ENCODE measurements at places on chromosomes 5 and 9.

- no peak for DNase-seq
Observed at GRCh38 chr5:114407783-114408182, 45.9 kb downstream of the KCNN2 start.

DNA sequence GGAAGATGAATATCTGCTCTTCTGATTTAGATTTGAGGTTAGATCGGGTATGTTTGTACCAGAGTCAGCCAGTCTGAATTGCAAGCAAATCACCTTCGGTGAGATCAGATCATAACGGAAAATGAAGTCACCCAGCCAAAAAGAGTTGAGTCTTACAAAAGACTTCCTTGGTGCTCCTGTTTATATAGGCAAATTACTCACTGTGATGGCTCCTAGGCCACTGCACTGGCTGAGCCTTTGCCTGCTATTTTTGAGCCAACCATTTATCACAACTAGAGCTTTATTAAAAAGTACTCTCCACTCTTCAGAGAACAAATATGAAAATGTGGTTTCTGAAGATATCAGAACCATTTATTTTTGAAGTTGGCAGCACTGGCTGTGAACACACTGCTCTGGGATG lies 277.7 kb upstream of the PCSK5 start:
- no peak for DNase-seq

GRCh38 chr9:105535920-105536668 lies 21.8 kb upstream of the FKTN start:
- no peak for DNase-seq

DNA sequence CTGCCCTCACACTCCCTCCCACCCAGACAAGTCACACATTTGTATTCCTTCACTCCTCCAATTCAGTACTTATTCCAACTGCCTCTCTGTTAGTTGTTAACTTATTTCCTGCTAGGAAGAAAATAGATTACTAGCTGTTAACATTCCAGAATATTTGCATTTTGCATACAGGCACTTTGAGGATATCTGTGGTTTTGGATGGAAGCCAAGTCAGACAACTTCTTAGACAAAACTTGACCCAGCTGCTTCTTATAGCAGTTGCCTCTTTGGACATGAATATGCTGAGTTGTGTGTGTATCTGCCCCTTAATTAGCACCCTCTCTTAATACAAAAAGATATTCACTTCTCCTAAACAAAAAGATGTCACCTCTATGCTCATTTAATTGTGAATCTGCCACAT lies 1280.6 kb upstream of the ACO1 start:
- no peak for DNase-seq

GRCh38 chr5:36403632-36404311 lies 102.1 kb upstream of the RANBP3L start:
- no peak for DNase-seq

- no peak for DNase-seq
Observed at GRCh38 chr5:177611446-177612214, 11.7 kb downstream of the B4GALT7 start.

- no peak for DNase-seq
Observed at GRCh38 chr5:172901788-172902496, 57.3 kb upstream of the RPL26L1 start.

DNA sequence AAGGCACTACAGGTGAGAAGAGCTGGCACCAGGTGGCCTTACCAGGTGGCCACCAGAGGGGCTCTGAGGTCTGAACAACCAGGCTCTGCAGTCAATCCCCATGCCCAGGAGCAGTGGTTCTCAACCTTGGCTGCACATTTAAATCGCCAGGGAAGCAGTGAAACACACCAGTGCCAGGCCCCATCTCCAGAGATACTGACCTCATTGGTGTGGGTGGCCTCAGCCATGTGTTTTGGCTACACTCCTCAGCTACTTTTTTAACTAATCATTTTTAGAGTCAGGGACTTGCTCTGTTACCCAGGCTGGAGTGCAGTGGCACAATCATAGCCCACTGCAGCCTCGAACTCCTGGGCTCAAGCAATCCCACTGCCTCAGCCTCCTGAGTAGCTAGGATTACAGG lies 56.0 kb downstream of the GABBR2 start:
- DNase-seq = no peak

GRCh38 chr5:140340605-140341121 lies 5.7 kb downstream of the HBEGF start:
- DNase-seq = no peak

DNA sequence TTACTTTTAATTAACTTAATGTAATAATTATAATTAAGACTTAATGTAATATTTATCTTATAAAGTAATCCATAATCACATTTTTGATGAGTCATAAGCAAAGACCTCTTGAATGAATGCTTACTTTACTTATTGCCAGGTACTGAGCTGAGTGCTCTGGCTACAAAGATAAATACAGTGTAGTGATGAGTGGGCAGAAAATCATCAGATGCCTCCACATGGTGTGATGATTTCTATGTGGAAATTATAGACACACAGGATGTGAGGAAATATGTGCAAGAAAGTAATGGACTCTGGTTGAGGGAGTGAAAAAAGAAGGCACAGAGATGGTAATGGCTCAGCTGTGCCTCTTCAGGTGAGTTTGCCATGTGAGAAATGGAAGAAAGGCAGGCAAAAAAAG lies 422.6 kb upstream of the CD180 start:
- no peak for DNase-seq

DNA sequence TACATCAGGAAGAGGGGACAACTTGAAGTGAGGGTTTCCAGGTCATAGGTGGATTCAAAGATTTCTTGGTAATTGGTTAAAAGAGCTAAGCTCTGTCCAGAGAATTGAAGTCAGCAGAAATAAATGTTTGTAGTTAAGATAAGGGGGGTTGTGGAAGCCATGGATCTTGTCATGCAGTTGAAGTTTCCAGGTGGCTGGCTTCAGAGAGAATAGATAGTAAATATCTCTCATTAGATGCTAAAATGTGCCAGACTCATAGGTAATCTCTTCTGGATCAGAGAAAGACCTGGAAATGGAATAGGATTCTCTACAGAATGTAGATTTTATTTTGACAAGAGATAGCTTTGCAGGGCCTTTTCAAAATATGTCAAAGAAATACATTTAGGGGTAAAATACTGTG lies 491.7 kb downstream of the PRR16 start:
- DNase-seq = no peak

DNA sequence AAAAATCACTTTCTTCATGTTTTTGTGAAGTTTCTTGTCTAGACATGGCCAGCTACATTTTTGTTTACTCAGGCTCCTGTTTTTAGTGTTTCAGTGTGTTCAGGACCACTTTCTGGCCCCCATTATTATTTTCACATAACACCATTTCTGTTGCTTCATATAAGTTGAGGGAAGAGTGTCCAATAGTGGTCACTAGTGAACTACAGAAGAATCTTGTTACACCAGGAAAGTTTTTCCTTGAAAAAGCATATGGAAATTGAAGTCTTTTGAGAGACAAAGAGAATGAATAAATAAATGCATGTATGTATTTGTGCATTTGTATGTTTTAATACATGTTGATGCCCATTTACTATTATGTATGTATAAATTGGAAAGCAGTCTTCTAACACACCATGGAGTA lies 3.8 kb downstream of the ADAMTSL1 start:
- DNase-seq = no peak

DNA sequence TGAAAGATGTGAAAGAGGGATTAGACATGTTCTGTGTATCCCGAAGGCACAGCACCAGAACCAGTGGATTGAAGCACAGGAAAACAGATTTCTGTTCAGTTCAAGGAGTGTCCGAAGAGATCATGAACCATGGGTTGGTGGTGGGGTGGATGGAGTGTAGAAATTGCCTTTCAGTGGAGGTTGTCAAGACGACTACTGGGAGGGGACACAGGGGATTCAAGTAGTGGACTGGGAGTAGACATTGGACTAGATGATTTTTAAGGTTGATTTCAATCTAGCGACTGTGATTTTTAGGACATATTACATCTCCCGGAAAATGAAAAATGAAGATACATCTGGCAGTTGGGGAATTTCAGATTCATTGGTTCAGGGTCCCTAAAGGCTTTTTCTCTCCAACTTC lies 35.9 kb upstream of the TNFAIP8 start:
- DNase-seq = no peak

GRCh38 chr5:94577466-94578245 lies 40.7 kb downstream of the KIAA0825 start:
- no peak for DNase-seq

DNA sequence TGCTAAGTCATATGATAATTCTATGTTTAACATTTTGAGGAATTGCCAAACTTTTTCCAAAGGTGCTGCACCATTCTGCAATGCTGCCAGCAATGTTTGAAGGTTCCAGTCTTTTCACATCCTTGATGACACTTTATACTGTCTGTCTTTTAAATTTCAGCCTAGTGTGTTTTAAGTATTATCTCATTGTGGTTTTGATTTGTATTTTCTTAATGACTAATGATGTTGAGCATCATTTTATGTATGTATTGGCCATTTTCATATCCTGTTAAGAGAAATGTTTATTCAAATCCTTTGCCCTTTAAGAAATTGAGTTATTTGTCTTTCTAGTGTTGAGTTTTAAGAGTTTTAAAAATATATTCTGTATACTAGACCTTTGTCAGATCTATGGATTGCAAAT lies 5.0 kb upstream of the TEX48 start:
- no peak for DNase-seq

DNA sequence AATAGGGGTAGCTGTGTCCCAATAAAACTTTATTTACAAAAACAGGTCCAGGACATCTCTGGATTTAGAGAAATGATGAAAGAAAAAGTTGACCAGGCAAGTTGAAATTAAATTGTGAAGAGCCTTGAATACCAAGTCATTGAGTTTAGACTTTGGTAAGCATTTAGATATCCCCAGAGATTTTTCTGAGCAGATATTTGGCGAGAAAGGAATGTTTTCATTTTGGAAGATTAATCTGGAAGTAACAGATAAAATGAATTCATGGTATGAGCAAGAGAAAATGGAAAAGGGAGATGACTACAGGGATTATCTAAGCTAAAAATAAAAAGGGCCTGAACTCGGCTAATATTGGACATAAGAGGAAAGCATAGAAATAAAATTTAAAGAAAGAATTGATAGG lies 157.6 kb downstream of the ACTL7B start:
- DNase-seq = no peak

GRCh38 chr9:128470560-128470959 lies 14.8 kb downstream of the ODF2 start:
- no peak for DNase-seq

GRCh38 chr9:99361817-99362216 lies 139.7 kb downstream of the SEC61B start:
- DNase-seq = no peak

DNA sequence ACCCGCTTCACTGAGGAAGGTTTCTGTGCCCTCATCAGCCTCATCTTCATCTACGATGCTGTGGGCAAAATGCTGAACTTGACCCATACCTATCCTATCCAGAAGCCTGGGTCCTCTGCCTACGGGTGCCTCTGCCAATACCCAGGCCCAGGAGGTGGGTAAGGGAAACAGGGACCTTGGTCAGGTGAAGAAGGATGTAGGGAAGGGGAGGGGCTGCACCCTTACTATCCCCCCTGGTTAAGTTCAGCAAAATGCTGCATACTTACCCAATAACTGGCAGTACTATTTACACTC lies 4.4 kb downstream of the SLC4A9 start:
- DNase-seq = no peak

- no peak for DNase-seq
Observed at GRCh38 chr9:123437201-123437600, 81.2 kb downstream of the CRB2 start.

DNA sequence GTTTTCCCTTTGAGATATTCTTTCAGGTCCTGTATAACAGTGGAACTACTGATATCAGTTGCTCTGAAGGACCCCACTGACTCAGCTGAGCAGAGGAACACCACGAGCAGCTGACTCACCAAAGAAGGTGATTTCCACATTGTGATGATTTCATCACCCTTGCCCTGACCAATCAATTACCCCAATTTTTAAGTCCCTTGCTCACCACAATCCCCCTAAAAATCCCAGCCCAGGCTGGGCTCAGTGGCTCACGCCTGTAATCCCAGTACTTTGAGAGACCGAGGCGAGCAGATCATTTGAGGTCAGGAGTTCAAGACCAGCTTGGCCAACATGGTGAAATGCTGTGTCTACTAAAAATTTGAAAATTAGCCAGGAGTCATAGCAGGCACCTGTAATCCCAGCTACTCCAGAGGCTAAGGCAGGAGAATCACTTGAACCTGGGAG lies 125.3 kb upstream of the ABCA1 start:
- no peak for DNase-seq

GRCh38 chr5:24320643-24321042 lies 324.1 kb downstream of the CDH10 start:
- DNase-seq = no peak

GRCh38 chr5:143290125-143290524 lies 113.4 kb downstream of the NR3C1 start:
- DNase-seq = no peak

DNA sequence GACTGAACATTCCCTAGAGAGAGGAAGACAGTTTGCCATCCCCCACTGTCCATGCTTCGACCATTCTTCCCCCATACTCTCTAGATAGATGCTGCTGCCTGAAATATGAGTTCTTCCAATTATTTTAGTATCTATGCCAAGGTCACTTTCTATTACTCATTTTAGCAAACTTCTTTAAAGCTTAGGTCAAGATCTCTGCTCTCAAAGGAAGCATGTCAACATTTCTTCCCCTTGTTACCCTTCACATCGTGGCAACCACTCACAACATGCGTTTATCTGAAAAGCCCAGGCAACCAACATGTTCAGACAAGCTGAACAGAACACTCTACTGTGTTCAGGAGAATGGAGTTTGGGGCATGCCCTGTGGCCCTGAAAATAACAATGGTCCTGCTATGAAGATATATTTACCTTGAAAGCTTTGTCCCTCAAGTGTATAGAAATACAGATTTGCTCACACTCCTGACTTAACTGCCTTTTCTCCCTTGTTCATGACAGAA lies 138.4 kb upstream of the KIF2A start:
- DNase-seq = no peak

DNA sequence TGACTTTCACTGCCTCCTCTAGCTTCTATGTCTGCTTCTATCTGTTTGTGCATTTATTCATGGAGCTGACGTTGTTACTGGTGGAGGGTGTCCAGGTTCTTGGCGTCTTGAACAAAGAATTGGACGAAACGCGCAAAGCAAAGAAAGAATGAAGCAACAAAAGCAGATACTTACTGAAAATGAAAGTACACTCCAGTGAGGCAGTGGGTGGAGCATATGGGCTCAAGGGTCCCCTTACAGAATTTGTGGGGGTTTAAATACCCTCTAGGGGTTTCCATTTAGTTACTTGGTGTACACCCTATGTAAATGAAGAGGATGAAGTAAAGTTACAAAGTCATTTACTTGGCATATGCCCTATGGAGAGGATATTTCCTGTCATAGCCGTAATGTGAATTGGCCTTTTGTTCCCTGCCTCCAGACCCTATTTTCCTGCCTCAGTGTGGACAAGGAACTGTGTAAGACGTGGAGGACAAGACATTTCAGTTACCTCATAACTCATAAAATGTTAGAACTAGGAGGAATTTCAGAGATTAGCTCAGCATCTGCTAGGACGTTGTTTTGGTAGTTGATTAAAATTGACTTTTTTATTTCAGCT lies 3.1 kb downstream of the POLR3G start:
- DNase-seq = no peak

- no peak for DNase-seq
Observed at GRCh38 chr5:132103969-132104391, 30.4 kb downstream of the CSF2 start.

Data from NT2/D1 (cell line).